ENCODE measurements at places on chromosomes 13 and 19. TPM values are rescaled to one million over a fixed set of nuclear protein-coding genes. Genes with fewer than 3 reads are reported as not detected.

The CD79A gene
- total RNA-seq, result not detected

The TEKTIP1 gene
- 0.54 TPM for total RNA-seq

The PTH2 gene
- not detected for total RNA-seq

The NTF4 gene
- total RNA-seq, result not detected

The ABHD8 gene
- total RNA-seq, result 11.7 TPM

The DACH1 gene
- 70.0 TPM for total RNA-seq

The CEACAM16 gene
- total RNA-seq, result not detected

The CGB3 gene
- not detected for total RNA-seq

The UBL5 gene
- 76.4 TPM for total RNA-seq

The PNMA8A gene
- 41.1 TPM for total RNA-seq

The PROSER3 gene
- 6.4 TPM for total RNA-seq

The COX6B2 gene
- 0.45 TPM for total RNA-seq

The ZNF577 gene
- total RNA-seq, result 36.3 TPM
